Activated gamma-delta T cell treated with anti-CD3 and anti-CD28 coated beads, Interleukin-2, amount 50 U/mL, for 16 hours (primary cell): ENCODE measurements at places on chromosomes 16 and 17.

GRCh38 chr16:85402910-85403692 lies 210.0 kb upstream of the GSE1 start:
- no peak for DNase-seq

DNA sequence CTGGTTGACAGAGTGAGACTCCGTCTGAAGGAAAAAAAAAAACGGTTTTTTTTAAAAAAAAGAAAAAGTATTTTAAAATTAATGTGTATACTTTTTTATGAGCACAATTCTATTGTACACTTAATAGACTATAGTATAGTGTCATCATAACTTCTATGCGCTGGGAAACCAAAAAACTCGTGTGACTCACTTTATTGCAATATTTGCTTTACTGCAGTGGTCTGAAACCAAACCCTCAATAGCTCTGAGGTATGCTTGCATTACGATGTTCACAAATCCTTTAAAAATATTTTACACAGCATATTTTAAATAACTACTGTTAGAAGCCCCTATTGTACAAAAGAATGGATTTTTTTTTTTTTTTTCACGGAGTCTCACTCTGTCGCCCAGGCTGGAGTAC lies 12.4 kb upstream of the MAP2K6 start:
- DNase-seq, result no peak

GRCh38 chr16:85640254-85640558 lies 27.1 kb downstream of the GSE1 start:
- no peak for DNase-seq

- no peak for DNase-seq
Observed at GRCh38 chr17:6241381-6241780, 171.2 kb downstream of the WSCD1 start.

DNA sequence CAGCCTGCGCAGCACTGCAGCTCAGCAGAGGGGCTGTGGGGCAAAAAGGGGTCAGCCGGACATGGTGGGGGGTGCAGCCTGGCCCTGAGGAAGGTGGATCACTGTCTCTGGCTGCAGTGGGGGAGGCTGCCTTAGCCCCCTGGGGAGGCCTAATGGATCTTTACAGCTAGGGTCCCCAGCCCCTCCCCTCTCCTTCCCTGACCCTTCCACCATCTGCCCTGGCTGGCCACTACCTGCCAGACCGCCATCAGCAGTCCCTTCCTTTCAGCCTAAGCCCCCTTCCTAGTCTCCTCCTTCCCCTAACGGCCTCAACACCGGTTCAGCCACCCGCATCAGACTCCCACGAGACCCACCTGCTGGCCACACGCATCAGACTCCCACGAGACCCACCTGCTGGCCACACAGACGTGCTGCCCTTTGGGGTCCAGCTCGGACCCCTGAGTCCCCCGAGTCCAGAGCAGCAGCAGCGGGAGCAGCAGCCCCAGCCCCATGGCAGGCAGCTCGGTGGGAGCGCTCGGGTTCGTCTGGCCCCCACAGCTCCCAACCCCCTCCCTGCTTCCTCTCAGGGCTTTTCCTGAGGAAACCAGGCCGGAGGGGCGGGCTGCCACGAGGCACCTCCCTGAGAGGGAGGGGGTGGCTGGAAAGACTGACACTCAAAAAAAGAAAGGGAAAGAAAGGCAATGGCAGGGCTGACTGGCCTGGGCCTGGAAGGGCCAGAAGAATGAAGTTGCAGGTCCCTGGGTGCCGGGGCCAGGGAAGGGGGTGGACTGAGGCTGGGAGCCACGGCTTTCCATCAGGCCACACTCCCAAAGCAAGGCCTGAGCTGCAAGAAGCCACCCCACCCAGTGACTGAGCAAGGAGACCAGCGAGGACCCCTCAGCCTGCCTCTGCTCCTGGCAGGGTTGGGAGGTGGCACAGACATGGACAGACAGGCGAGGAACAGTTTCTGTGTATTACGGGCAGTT lies at the start of gene SCARF1:
Gene SCARF1 (minus strand): TSS at position 526 of the 965 bp plus-strand sequence. CDS start 35 bp downstream, at position 491.
- DNase-seq, result no peak

- DNase-seq, result no peak
Observed at GRCh38 chr17:71677439-71677838, 443.4 kb upstream of the SOX9 start.

- no peak for DNase-seq
Observed at GRCh38 chr16:87840271-87840978, 28.9 kb downstream of the SLC7A5 start.

GRCh38 chr17:79960788-79961522 lies 74.7 kb downstream of the TBC1D16 start:
- DNase-seq, result no peak

- DNase-seq, result no peak
Observed at GRCh38 chr16:64453646-64454045, 668.2 kb downstream of the CDH11 start.

GRCh38 chr16:29154088-29154487 lies 169.2 kb downstream of the LAT start:
- no peak for DNase-seq

- DNase-seq, result no peak
Observed at GRCh38 chr17:29076722-29077121, 33.8 kb downstream of the PIPOX start.

DNA sequence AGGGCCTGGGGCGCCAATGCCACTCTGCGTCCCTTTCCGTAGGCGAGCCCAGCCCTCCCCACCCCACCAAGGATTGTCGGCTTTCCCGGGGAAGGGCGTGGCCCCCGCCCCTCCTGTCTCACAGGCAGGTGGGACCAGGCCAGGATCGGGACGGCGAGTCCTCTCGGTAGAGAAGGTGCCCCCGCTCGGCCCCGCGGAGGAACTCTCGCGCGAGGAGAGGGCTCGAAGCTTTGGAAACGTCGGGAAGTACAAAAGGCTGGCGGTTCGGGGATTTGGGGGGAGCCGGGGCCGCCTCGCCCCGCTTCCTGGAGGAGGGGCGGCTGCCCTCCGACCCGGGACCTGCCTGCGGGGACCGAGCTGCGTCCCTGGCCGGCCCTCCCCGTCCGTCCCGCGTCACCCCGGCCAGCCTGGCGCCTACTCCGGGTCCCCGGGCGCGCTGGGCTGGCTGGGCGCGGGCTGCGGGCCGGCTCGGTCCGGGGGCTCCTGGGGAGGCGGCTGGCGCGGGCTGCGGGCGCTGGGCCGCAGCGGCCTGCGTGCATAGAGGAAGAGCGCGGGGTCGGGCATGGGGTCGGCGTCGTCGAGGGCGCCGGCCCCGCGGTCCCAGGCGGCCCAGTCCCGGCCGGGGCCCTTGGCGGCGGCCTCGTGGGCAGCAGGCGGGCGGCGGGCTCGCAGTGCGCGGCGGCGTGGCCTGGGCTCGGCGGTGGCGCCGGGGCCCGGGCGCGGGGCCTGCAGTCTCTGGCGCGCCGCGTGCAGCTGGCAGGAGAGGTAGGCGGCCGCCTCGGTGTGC lies 12.6 kb upstream of the CLUH start:
- no peak for DNase-seq

DNA sequence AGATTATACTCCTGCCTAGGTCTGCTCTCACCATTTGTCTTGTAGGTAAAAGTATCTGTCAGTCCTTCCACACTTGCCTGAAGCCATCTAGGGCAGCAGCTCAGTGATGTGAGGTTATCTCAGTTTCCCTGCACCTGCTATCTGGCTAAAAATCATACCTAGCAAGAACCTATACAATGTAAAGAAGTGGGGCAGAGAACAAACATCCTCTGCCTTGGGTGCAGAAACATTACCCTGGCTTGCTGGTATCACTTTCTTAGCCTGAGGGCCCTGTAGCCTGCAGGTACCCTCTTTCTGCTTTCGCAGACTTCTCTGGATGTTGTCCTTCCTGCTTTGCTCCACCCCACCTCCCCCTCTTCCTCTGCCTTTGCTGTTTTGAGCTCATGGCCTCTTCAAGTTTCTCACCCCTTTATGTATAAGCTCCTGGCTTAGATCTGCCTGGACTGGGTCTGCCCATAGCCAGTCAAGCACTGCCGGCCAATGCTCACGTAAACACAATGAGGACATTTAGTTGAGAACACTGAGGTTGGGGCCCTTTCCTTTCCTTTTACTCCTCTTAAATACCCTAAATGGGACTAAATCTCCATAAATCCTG lies 8.7 kb upstream of the SDK2 start:
- DNase-seq, result no peak

DNA sequence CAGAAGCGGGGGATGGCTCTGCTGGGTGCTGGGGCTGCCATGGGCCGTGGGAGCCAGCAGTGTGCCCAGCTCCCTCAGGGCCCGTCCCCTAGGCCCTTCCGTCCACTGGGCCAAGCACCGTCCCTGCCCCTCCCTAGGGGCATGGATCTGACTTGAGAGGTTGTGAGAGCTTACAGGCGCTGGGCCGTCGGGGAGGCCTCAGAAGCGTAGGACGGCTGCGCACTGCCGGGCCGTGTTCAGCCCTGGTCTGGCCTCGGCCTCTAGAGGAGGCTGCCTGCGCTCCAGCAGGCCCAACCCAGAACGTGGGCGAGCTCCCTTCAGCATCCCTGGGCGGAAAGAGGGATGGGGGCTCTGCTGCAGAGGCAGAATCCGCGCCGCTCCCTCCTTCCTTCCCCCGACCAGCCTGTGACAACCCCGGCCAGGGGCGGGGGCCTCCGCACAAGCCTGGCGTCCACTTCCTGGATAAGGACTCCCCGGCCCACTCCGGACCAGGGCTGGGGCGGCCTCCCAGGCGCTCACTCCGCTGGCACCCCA lies 685 bp upstream of the MPG start:
- no peak for DNase-seq

- DNase-seq, result no peak
Observed at GRCh38 chr17:39729280-39729851, 966 bp downstream of the MIEN1 start.

DNA sequence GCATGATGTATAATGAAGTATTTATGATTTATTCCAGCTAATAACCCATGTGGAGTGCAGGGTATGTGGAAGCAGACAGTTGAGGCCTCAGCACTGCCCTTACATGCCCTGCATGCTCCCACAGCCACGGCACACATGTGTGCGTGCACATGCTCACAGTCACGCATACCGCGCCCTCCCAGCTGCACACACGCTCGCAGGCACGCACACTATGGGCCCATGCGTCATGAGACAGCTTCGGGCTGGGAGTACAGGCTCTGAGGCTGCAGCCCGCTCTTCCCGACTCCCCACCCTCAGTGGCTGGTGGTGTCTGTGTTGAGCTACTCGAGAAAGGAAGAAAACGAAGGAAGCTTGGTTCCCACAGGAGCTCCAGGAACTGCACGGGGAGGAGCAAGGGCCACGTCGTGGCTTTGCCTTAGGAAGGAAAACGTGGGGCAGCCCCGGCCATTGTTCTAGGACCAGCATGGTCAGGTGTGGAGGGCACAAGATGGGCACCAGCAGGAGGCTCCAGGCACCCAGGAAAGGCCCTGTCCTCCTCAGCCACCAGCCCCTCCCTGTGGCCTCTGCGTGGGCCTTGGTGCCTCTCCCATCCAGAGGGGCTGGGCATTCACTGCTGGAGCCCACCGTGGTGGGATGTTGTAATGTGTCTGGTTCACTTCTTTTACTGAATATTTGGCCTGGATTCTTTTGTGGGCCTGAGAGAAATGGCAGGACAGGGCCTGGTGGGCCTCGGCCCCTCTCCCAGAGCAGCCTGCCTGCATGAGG lies 27.5 kb upstream of the CDH15 start:
- no peak for DNase-seq

- no peak for DNase-seq
Observed at GRCh38 chr17:67162771-67163170, 82.2 kb downstream of the HELZ start.

GRCh38 chr17:21674242-21674731 lies 18.0 kb upstream of the KCNJ18 start:
- no peak for DNase-seq

GRCh38 chr17:65020284-65020683 lies 36.3 kb downstream of the GNA13 start:
- no peak for DNase-seq

DNA sequence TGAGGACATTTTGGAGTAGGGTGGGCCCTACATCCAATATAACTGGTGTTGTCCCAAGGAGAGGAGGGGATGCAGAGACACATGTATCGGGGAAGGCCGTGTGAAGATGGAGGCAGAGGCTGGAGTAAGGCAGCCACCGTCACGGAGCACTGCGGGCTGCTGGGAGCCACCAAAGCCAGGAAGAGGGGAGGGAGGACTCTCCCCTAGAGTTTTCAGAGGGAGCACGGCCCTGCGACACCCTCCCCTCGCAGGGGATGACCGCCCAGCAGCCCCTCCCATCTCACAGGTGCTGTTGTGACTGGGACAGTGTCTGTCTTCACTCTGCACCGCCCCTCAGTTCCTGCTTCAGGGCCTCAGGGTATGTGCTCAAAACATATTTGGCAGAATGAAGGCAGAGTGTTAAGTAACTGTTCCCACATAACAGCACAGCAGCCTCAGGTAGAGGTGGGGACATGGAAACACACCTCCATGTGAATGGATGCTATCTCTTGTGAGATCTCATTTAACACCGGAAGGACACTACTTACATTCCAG lies 82.2 kb downstream of the RBFOX3 start:
- DNase-seq, result no peak

- no peak for DNase-seq
Observed at GRCh38 chr16:81473066-81473488, 28.5 kb downstream of the CMIP start.

GRCh38 chr17:29909236-29910003 lies 20.6 kb downstream of the SSH2 start:
- DNase-seq, result no peak
